Stimulated activated CD8-positive, alpha-beta memory T cell treated with anti-CD3 and anti-CD28 coated beads, Interleukin-2, amount 100 ng/mL, for 48 hours (primary cell): ENCODE measurements at places on chromosomes 2 and 18.

- no peak for DNase-seq
Measured at GRCh38 chr18:12372406-12372805, 4.6 kb downstream of the AFG3L2 start.

GRCh38 chr2:231512222-231512621 is 18.0 kb downstream of the NMUR1 start:
- no peak for DNase-seq

DNA sequence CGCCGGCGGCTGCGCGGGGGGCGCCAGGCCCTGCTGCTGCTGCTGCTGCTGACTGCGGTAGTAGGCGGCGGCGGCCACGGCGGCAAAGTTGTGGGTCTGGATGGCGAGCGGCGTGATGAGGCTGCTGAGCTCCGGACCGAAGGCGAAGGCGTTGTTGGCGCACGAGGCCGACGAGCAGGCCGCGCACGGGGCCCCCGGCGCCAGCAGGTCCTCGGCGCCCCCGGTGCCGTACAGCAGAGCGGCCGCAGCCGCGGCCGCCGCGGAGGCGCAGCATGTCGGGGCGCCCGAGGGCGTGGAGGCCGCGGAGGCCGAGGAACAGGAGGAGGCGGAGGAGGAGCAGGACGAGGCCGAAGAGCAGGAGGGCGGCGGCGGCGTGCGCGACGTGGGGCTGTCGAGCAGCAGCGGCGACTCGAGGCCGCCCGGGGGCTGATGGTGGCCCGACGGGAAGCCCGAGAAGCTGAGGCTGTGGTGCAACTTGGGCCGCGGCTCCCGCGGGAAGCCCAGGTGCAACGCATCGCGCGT is 1.8 kb downstream of the ZFP36L2 start:
- peak; percentile 35 for DNase-seq

DNA sequence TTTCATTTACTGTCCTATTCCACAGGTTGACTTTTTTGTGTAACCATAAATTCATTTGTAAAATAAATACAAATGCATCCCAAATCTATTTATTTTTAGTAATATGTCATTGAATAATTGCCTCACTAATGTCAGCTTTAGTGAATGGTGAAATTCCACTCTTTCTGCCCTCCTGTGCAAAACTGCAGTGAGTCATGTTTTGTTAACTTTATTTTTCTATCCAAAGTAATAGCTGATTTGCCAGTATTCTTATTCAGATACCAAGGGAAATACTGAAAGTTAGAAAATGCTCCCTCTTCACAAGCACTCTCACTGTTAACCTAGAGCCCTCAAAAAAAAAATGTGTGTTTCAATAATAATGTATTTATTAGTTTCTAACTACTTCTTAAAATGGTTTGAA is 322.8 kb downstream of the RIT2 start:
- DNase-seq = no peak

- DNase-seq = no peak
Measured at GRCh38 chr2:171703574-171704347, 16.5 kb downstream of the DYNC1I2 start.

- DNase-seq = no peak
Measured at GRCh38 chr2:49901202-49902065, 747.1 kb upstream of the FSHR start.

DNA sequence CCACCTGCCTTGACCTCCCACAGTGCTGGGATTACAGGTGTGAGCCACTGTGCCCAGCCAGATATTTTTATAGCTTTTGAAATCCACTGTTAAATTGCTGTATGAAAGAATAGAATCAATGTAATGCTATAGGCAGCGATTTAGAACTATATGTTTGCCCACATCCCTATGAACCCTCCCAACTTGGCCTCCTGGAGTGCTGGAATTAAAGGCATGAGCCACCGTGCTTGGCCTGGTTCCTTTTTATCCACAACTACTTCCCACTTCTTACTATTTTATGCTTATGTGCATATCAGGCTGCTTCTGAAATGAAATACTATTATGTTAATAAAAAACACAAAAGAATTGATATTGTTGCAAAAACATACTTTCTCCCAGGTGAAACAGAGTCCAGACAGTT is 11.6 kb upstream of the PTPN2 start:
- DNase-seq = no peak

DNA sequence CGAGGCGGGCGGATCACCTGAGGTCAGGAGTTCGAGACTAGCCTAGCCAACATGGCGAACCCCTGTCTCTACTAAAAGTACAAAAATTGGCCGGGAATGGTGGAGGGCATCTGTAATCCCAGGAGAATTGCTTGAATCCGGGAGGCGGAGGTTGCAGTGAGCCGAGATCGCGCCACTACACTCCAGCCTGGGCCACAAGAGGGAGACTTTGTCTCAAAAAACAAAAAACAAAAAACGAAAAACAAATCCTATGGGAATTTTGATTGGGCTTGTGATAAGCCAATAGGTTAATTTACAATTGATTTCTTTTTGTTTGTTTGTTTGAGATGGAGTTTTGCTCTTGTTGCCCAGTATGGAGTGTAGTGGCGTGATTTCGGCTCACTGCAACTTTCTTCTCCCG is 24.2 kb upstream of the TOGARAM2 start:
- no peak for DNase-seq

DNA sequence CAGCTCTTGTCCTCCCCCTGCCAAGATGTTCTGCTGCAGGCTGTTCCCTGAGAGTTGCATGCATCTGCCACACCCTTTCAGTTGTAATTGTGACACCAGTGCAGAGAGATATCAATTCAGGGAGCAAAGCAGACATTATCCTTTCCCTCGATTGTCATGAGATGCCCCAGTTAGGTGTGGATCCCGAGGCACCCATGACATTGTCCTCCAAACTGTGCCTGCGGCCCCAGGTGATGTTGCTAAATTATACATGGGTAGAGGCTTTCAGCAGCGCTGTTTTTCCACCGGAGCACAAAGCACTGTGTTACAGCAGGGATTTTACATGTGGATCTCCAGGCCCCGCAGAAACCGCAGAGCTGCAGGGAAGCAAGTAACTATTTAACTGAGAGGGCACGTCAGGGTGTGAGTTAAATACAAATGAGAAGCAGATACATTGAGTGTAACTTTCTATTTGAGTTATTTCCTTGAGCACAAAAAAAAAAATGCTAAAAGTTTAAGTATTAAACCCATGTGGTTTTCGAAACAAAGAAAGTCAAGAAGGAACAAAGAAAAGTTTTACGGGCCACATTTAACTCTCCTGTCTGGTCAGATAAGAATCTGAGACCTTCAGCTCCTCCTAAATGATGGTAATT is 90.3 kb upstream of the BCL2L11 start:
- no peak for DNase-seq

DNA sequence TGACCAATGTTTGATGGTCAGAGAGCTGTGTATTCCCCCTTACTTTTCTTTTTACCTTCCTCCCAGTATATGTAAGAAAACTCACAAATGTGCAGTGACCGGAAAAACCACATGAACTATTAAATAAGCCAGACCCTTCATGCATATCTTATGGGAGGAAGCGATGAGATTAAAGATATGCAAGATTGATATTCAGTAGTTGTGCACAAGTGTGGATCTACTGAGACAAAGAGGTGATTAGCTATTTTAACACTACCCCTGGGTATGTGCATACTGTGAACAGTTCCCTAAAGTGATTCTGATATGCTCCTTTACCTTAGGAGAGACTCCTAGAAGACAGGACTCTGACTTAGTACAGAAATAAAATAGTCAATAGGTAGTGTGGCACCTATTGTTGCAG is 328.3 kb downstream of the EPHA4 start:
- DNase-seq = no peak

DNA sequence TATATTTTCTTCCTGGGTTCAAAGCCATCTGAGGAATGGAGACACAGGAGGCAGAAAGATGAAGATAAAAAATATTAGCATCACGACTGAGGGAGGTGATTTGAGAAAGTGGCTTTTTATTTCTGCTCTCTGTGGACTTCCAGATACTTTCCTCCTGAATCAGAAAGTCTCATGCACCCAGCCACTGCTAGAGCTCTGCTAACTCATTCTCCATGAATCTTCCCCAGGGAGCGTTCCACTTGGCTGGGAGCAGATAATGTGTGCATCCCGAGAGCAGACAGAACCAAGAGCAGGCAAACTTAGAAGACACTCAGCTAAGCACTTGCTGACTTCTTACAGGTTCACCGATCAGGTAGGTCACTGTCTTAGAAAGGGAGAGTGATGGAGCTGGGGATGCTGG is 264.1 kb upstream of the THUMPD2 start:
- DNase-seq = no peak

GRCh38 chr2:223366566-223366965 is 235.6 kb downstream of the SCG2 start:
- DNase-seq = no peak

- no peak for DNase-seq
Measured at GRCh38 chr2:193428336-193428818, 1233.6 kb upstream of the TMEFF2 start.

GRCh38 chr2:210454336-210454735 is 22.2 kb downstream of the LANCL1 start:
- no peak for DNase-seq

DNA sequence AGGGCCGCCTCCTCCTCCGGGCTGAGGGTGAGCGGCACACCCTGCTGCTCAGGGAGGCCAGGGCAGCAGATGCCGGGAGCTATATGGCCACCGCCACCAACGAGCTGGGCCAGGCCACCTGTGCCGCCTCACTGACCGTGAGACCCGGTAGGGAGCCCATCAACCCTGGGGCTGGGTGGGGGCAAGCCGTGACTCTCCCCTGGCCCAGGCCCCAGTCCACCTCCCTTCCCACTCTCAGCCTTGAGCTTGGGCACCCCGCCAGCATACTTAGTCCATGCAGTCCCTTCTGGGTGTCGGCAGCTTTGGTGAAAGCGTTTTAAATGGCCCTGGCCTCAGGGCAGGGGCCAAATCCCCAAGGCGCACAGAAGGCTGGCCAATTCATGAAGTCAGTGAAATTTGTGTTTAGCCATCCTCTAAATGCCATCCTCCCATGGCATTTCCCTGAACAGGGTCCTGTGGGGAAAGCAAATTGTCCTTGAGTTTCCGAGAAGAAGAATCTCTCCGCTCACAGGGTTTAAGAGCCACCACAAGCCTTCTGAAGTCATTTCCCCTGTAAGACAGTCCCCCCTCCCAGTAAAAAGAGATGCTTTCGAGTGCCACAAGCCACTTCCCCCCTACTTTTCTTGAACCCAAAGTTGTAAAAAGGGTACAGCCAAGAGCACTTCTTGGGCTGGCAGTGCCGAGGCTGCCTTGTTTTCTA is 17.2 kb downstream of the SPEG start:
- no peak for DNase-seq

- no peak for DNase-seq
Measured at GRCh38 chr2:167133614-167134013, 245.3 kb downstream of the XIRP2 start.

- peak; percentile 39 for DNase-seq
Measured at GRCh38 chr2:86441882-86442641, 891 bp downstream of the KDM3A start.

- DNase-seq = no peak
Measured at GRCh38 chr2:42930025-42930581, 137.7 kb upstream of the HAAO start.

GRCh38 chr2:233089851-233090250 is 29.7 kb downstream of the INPP5D start:
- no peak for DNase-seq

- DNase-seq = no peak
Measured at GRCh38 chr2:37795938-37796337, 124.5 kb upstream of the CDC42EP3 start.

- DNase-seq = no peak
Measured at GRCh38 chr18:58315739-58316215, 271.8 kb downstream of the NEDD4L start.

DNA sequence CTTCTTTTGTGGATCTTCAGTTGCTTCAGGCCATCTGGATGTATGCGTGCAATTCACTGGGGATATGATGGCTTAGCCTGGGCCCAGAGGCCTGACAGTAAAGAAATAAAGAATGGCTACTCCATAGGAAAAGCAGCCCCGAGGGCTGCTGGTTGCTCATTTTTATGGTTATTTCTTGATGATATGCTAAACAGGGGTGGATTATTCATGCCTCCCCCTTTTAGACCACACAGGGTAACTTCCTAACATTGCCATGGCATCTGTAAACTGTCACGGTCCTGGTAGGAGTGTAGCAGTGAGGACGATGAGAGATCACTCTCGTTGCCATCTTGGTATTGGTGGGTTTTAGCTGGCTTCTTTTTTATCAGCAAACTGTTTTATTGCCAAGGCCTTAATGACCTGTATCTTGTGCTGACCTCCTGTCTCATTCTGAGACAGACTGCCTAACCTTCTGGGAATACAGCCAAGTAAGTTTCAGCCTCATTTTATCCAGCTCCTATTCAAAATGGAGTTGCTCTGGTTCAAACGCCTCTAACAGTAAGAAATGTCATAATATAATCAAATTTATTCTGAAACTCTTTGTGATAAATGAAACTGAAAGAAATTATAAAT is 60.5 kb downstream of the DSEL start:
- no peak for DNase-seq

GRCh38 chr2:218983934-218984238 is 1.1 kb downstream of the FEV start:
- DNase-seq = no peak

DNA sequence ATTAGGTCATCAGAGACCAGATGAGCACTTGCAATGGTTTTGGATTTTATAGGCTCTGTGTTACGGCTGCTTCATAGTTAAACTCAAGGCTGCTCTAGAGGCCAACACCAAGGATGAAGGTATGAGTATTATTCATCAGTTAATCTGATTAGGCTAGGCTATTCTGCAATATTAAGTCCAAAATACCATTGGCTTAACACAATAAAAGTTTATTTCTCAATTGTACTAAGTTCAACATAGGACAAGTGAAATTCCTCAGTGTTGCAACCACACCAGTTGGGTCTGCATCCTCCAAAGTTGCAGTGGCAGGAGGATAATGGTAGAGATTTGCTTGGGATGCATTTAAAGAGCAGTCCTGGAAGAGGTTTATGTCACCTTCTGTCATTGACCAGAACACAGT is 538.3 kb upstream of the CDH2 start:
- DNase-seq = no peak

GRCh38 chr18:8478166-8478967 is 130.9 kb upstream of the RAB12 start:
- DNase-seq = peak; percentile 56

DNA sequence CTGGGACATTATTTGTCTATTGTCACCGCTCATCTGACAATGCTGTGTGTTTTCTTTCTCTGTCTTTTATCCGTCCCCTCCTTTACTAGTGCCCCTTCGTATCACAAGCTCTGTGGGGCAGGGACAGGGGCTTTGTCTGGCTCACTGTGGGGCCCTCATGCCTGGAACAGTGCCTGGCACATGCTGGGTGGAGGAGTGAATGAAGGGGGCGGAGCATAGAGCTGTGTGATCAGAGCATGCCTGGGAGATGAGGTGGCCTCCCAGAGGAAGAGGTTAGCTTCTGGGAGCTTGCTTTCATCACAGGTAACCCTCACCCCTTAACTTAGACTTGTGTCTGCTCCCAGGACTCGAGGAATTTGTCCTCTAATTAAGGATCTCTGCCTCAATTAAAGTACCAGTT is 16.4 kb downstream of the MTCL1 start:
- DNase-seq = no peak
